ENCODE measurements at places on chromosomes 4 and X. TPM values are rescaled to one million over a fixed set of nuclear protein-coding genes. Genes with fewer than 3 reads are reported as not detected.

- H3K4me3 ChIP-seq, result no peak overlapping the region
- no peaks in the 10 kb centered on the region for H3K27me3 ChIP-seq
- H3K27ac ChIP-seq, result no peak overlapping the region
- H3K36me3 ChIP-seq, result no peaks in the 10 kb centered on the region
- DNase-seq, result no peak
- no peaks in the 10 kb centered on the region for H3K4me1 ChIP-seq
Measured at GRCh38 chr4:22410645-22411247, 105.1 kb downstream of the ADGRA3 start.

- no peaks in the 10 kb centered on the region for H3K27me3 ChIP-seq
- H3K4me1 ChIP-seq, result peaks cover 20% of the 10 kb centered on the region
- peak; percentile 16 for DNase-seq
- H3K4me3 ChIP-seq, result no peak overlapping the region
- H3K36me3 ChIP-seq, result peaks cover 19% of the 10 kb centered on the region
Measured at GRCh38 chr4:103032574-103032973, 13.1 kb upstream of the SLC9B1 start.

DNA sequence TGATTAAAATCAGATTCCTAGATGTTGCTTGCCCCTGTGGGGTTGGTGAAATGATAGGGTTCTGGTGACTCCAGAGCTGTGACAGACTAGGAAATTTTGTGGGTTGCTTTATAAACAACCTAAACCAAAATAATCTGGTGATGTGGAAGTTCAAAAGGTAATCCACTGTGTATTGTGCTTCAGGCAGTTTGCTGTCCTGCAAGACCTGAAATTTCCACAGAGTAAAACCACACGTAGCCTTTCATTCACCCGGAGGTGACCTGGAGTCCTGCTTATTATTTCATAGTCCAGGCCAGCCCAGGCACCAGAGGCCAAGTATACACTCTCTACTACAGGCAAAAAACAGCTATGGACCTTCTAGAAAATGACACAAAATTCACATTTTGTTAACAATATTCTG, 114.6 kb upstream of the CBR4 start:
- no peaks in the 10 kb centered on the region for H3K4me1 ChIP-seq
- DNase-seq, result no peak
- no peaks in the 10 kb centered on the region for H3K36me3 ChIP-seq
- H3K27me3 ChIP-seq, result no peaks in the 10 kb centered on the region
- H3K27ac ChIP-seq, result no peak overlapping the region

IL1RAPL2 gene
- not detected for total RNA-seq

- no peaks in the 10 kb centered on the region for H3K36me3 ChIP-seq
- H3K27me3 ChIP-seq, result no peaks in the 10 kb centered on the region
- H3K4me1 ChIP-seq, result no peaks in the 10 kb centered on the region
- DNase-seq, result no peak
Measured at GRCh38 chr4:175436196-175436595, 375.9 kb downstream of the GPM6A start.

LUZP4 gene
- total RNA-seq, result not detected

GRCh38 chrX:95441836-95442235, 1242.8 kb upstream of the DIAPH2 start:
- H3K36me3 ChIP-seq, result no peaks in the 10 kb centered on the region
- H3K4me1 ChIP-seq, result no peaks in the 10 kb centered on the region
- H3K4me3 ChIP-seq, result no peak overlapping the region
- H3K27me3 ChIP-seq, result no peaks in the 10 kb centered on the region

DNA sequence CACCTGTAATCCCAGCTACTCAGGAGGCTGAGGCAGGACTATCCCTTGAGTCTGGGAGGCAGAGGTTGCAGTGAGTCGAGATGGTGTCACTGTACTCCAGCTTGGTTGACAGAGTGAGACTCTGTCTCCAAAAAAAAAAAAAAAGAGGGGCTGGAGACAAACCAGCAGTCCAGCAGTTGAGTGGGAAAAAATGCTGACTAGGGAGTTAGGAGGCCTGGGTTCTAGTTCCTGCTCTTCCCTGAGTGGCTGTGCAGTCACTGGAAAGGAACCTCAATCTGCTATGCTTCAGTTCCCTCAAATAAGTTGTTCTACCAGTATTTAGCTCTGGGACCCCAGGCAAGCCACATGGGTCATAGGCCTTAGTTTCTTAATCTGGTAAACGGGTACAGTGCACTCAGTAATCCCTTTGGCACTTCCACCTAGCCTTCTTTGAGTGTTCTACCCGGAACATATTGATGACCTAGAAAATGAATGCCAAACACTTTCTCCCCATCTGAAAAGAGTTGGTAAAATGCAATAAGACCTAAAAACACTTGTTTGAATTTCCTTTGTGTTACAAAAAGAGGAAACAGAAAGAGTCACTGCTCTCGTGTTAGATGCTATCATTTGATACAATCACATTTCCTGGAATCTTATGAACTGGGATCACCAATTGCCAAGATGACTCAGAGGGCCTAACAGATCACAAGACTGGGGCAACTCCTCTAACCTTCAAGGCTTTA, 99.3 kb upstream of the EGFL6 start:
- H3K36me3 ChIP-seq, result peaks cover 4% of the 10 kb centered on the region
- no peak overlapping the region for H3K4me3 ChIP-seq
- DNase-seq, result no peak
- no peaks in the 10 kb centered on the region for H3K27me3 ChIP-seq
- no peak overlapping the region for H3K27ac ChIP-seq
- peaks cover 32% of the 10 kb centered on the region for H3K4me1 ChIP-seq

GRCh38 chr4:2733001-2733843, 22.9 kb downstream of the TNIP2 start:
- peaks cover 47% of the 10 kb centered on the region for H3K36me3 ChIP-seq
- no peak for DNase-seq
- H3K27me3 ChIP-seq, result no peaks in the 10 kb centered on the region
- H3K4me3 ChIP-seq, result no peak overlapping the region
- H3K27ac ChIP-seq, result no peak overlapping the region
- H3K4me1 ChIP-seq, result no peaks in the 10 kb centered on the region

GRCh38 chrX:108072746-108073145, 18.6 kb downstream of the PSMD10 start:
- no peaks in the 10 kb centered on the region for H3K36me3 ChIP-seq
- no peak overlapping the region for H3K27ac ChIP-seq
- H3K4me3 ChIP-seq, result no peak overlapping the region
- no peaks in the 10 kb centered on the region for H3K4me1 ChIP-seq

MAGEA1 gene
- not detected for total RNA-seq

- H3K4me1 ChIP-seq, result no peaks in the 10 kb centered on the region
- H3K4me3 ChIP-seq, result no peak overlapping the region
- DNase-seq, result no peak
- no peaks in the 10 kb centered on the region for H3K27me3 ChIP-seq
- H3K27ac ChIP-seq, result no peak overlapping the region
Measured at GRCh38 chr4:168120811-168121210, 28.5 kb downstream of the ANXA10 start.

- peak overlapping the region; percentile 68 for H3K27ac ChIP-seq
- peaks cover 44% of the 10 kb centered on the region for H3K4me1 ChIP-seq
- H3K36me3 ChIP-seq, result peaks cover 9% of the 10 kb centered on the region
- no peaks in the 10 kb centered on the region for H3K27me3 ChIP-seq
Measured at GRCh38 chrX:7088968-7089615, 58.4 kb upstream of the STS start.

- H3K4me3 ChIP-seq, result no peak overlapping the region
- H3K4me1 ChIP-seq, result no peaks in the 10 kb centered on the region
- no peak for DNase-seq
Measured at GRCh38 chr4:137432446-137433311, 99.6 kb downstream of the PCDH18 start.

DNA sequence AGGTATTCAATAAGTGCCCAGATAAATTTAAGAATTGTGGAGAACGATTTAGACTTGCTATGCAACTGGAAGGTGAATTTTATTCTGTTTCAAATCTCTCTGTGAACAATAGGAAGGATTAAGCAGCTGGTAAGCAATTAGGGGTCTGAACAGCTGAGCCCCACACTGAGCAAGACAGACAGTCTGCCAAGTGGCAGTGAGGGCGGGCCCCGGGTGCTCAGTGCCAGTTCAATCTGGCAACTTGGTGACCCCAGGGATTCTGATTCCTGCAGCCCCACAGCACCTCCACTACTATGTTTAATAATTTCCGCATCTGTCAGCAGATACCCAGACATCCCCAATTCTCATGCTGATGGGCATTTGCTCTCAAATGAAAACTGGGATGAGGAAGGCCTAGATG, 317.3 kb downstream of the PPP1R2C start:
- H3K4me1 ChIP-seq, result no peaks in the 10 kb centered on the region
- no peak overlapping the region for H3K4me3 ChIP-seq
- no peaks in the 10 kb centered on the region for H3K36me3 ChIP-seq
- DNase-seq, result no peak

DNA sequence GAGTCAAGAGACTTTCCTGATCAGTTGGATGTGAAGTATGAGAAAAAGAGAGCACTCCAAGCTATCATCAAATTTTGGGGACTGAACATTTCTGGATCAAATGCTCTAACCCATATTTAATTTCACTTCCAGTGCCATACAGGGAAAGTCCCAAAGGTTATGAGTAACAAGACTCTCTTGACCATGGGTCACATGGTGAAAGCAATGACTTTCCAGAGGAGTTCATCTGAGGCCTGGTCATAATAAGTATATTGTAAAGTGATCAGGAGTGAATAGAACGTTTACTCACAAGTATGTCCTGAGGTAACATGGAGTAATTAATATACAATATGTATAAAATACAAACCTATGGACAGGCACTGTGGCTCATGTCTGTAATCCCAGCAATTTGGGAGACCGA, 40.7 kb upstream of the ARMCX5 start:
- H3K4me3 ChIP-seq, result no peak overlapping the region
- DNase-seq, result no peak
- H3K27ac ChIP-seq, result no peak overlapping the region
- H3K36me3 ChIP-seq, result no peaks in the 10 kb centered on the region

DNA sequence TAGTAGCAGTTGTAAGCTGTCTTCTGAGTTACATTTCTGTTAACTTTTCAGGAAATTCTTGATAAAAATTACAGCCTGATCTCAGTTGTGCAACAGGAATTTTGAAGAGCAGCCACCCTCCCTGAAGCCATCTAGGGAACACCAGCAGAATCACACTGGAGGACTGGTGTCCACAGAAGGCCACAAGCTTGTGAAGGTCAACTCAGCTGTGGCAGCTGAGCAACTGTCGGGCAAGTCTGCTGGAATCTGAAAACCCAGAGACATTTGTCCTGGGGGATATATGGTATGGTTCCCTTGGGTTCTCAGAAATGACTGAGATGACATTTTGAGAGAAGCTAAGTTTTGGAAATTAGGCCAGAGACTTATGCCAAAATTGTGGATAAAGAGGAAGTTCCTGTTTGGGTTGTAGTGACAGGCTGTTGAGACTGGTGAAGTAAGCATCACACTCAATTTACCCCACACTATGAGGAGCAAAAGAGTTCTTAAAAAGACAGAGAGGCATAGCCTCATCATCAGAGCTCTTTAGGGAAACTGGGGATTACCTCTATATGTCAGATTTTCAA, 78.1 kb upstream of the TNIP3 start:
- peaks cover 9% of the 10 kb centered on the region for H3K4me1 ChIP-seq
- no peaks in the 10 kb centered on the region for H3K36me3 ChIP-seq

GRCh38 chr4:89939994-89940393, 45.3 kb downstream of the MMRN1 start:
- no peak overlapping the region for H3K4me3 ChIP-seq
- H3K36me3 ChIP-seq, result no peaks in the 10 kb centered on the region
- H3K4me1 ChIP-seq, result no peaks in the 10 kb centered on the region
- H3K27ac ChIP-seq, result no peak overlapping the region

DNA sequence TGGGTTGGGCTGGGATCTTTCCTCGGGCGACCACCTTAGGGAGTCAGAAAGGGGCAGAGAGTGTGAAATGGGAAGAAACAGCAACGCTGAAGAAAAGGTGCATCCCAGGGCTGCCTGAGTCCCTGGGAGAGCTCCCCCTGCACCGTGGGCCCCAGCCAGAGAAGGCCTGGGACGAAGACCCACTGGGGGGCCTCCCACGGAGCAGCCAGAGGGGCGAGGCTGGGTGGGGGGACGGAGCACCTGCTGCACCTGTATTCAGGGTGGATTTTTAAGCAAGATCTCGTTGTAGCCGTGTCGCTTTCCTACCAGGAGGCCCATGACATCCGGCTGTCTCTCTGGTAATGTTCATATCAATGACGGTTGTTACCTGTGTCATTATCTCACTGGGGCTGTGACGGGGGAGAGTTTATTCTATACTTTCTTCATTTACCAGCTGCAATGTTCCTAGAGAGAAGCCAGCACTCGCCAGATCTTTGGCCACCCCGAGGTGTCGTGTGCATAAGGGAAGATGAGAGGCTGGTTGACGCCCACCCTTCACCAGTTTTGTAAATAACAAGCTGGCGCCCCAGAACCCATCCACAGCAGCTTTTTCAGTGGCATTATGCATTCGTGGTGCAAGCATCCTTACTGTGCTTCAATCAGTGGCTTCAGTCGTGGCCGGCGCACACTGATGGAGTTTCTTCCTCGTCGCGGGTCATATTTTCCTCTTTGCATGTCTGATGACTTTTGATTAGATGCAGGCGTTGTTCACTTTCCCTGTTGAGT, 5.6 kb upstream of the PCGF3 start:
- H3K36me3 ChIP-seq, result peaks cover 8% of the 10 kb centered on the region
- H3K4me1 ChIP-seq, result peaks cover 20% of the 10 kb centered on the region

APEX2 gene
- total RNA-seq, result 24.7 TPM

SCML1 gene
- total RNA-seq, result 5.3 TPM

DSPP gene
- total RNA-seq, result not detected

USP51 gene
- total RNA-seq, result 1.8 TPM

DNA sequence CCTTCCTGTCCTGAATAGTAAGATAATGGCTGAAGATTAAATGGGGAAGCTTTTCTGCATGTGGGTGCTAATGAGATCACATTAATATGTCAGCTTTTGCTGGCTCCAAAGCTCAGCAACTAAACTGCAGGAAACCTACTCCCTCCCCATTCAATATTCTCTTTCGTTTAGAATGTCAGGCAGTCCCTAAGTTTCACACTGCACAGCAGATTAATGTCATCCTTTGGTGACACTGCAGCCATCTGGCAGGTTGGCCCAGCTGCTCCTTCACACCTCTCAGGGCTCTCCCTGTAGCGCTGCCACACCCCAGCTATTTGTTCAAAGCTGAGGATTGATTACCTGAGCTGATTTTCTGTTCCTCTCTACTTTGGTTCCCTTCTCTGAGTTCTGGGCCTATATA, 110.5 kb downstream of the KDR start:
- H3K27ac ChIP-seq, result no peak overlapping the region
- no peaks in the 10 kb centered on the region for H3K36me3 ChIP-seq
- peaks cover 2% of the 10 kb centered on the region for H3K4me1 ChIP-seq
- H3K27me3 ChIP-seq, result no peaks in the 10 kb centered on the region
- H3K4me3 ChIP-seq, result no peak overlapping the region

GRCh38 chr4:143391895-143392294, 55.2 kb downstream of the GAB1 start:
- no peaks in the 10 kb centered on the region for H3K36me3 ChIP-seq
- no peaks in the 10 kb centered on the region for H3K4me1 ChIP-seq
- H3K27ac ChIP-seq, result no peak overlapping the region

MAGEA8 gene
- total RNA-seq, result not detected

SLC25A14 gene
- 13.2 TPM for total RNA-seq

TBC1D9 gene
- 0.04 TPM for total RNA-seq

CFI gene
- not detected for total RNA-seq
